ENCODE measurements at places on chromosomes 2 and 18.

DNA sequence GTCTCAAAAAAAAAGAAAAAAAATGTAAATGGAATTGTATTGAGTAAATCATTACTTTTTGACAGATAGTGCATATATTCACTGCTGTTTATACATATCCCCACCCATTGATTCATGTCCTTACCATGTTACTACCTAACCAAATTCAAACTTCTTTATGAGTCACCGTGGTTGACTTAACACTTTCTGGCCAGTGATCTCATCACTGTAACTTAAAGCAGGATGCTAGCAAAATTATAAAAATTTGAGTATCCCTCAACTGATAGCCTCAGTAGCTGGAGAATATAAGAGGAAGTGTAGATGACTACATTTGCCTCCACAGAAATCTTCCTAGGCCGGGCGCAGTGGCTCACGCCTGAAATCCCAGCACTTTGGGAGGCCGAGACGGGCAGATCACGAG is 13.4 kb downstream of the CNOT9 start:
- no peak for DNase-seq

DNA sequence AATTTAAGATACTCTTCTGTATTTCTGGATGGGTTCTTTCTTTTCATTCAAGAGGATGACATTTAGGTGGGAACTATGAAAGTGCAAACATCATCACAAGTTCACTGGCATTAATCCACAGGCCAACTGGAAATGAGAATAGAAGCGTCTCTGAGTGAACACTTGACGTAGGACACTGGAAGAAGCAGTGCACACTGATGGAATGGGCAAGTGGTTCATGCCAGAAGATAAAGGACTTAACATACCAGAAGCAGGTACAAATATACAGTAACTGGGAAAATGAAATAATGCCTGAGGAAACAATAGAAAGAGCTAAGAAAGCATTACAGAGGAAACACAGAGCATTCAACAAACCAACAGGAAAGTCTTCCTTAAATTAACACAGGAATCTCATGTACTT is 120.9 kb upstream of the CCDC195 start:
- DNase-seq, result no peak

- no peak for DNase-seq
These were observed 1533.0 kb downstream of the LRP1B start for GRCh38 chr2:140597836-140598235.

DNA sequence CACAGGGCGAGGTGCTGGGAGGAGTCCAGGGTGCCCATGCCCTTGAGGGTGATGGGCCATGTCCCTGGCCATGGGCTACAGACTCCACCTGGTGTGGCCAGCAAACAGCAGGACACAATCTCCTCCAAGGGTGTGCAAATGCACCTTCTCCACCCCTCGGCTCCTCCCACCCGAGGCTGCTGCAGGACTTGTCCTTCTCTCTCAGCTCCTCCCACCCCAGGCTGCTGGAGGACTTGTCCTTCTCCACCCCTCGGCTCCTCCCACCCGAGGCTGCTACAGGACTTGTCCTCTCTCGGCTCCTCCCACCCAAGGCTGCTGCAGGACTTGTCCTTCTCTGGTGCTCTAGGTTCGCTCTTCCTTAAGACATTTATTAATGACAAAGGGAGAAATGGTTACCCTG is 57.3 kb upstream of the SNTG2 start:
- DNase-seq, result no peak

- no peak for DNase-seq
These were observed 950.6 kb downstream of the TRIB2 start for GRCh38 chr2:13667415-13667757.

- DNase-seq, result peak; percentile 69
These were observed 593 bp upstream of the SDC1 start for GRCh38 chr2:20225294-20226151.

- DNase-seq, result no peak
These were observed 129.5 kb upstream of the ZNF804A start for GRCh38 chr2:184468826-184469225.

- DNase-seq, result no peak
These were observed 451.4 kb downstream of the EIPR1 start for GRCh38 chr2:2926009-2926857.

DNA sequence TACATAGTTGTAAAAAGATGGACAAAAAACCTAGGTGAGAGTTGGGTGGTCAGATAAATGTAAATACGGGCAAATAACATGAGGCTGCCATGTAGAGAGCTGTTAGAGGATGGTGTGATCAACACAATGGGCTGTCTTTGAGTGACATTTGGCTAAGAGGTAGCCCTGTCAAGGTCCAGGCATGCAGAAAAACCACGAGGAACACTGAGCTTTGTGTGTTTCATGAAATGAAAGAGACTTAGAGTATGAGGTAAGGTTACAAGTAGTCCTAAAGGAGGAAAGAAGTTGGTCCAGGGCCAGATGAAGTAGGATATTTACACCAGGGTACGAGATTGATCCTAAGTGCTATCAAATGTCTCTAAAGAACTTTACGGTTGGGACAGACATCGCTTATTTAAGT is 160.9 kb downstream of the RDH14 start:
- no peak for DNase-seq

DNA sequence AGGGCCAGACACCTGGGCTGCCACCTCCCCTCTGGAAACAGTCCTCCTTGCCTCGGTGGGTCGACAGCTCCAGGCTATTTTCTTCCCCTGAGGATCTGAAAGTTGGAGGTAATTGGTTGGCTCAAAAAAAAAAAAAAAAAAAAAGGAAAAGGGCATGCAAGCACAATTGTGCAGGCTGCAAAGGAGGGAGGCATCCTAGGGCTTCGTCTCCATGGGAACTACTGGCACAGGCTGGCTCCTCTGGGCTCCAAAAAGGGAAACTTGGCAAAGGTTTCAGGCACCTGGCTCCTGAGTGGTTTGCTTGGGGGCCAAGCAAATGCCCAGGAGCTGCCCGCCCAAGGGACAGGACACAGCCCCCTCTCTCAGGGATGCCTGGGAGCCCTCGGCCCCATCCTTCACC is 1.1 kb upstream of the KCNIP3 start:
- DNase-seq, result peak; percentile 94

- no peak for DNase-seq
These were observed 55.7 kb downstream of the ANKMY1 start for GRCh38 chr2:240502059-240502429.

DNA sequence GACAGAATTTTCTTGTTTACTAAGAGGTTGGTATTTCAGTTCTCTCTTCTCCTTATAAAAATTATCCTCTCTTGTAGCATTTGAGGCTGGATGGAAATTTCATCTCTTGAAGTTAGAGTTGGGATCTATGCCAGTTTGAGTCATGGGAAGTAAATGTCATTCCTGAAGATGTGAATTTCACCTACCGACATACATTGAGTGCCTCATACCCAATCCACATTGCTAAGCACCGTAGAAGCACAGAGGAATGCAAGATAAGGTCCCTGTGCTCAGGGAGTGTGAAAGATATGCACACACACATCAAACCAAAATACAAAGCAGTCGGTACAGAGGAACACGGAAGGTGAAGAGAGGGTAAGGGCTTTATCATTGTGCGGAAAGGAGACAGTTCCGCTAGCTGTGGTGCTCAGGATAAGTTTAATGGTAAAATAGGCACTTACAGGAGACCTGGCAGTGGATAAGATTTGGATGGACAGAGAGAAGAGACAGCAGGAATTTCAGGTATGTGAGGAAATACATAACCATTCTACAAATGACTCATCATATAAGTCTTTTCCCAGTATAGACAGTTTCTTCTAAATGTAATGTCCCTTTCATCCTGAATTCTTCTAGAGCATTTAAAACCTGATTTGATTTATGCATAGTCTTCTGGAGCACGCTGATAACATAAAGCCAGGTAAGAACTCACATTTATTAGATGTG is 205.3 kb upstream of the ST6GAL2 start:
- no peak for DNase-seq

- DNase-seq, result no peak
These were observed 56.5 kb downstream of the PLA2R1 start for GRCh38 chr2:160005908-160006307.

Measured in NCI-H1105 (cell line).